ENCODE measurements at places on chromosomes 12 and 14. TPM values are rescaled to one million over a fixed set of nuclear protein-coding genes. Genes with fewer than 3 reads are reported as not detected.

ANO2 gene
- 2.0 TPM for total RNA-seq

MEG3 gene
- 91.7 TPM for total RNA-seq

ANKS1B gene
- 242 TPM for total RNA-seq

C12orf50 gene
- not detected for total RNA-seq

ACSM4 gene
- total RNA-seq: not detected

DPPA3 gene
- total RNA-seq: not detected

CCDC91 gene
- 39.6 TPM for total RNA-seq

KRT3 gene
- total RNA-seq: not detected

TCL1B gene
- not detected for total RNA-seq

PPP2R5C gene
- 101 TPM for total RNA-seq

DIP2B gene
- 46.0 TPM for total RNA-seq

NGDN gene
- 34.2 TPM for total RNA-seq

TAS2R31 gene
- 11.1 TPM for total RNA-seq

RPL10L gene
- total RNA-seq: 0.25 TPM

LRRC10 gene
- total RNA-seq: not detected

CPNE6 gene
- 46.2 TPM for total RNA-seq

CFAP251 gene
- 3.0 TPM for total RNA-seq

TMEM63C gene
- total RNA-seq: 11.1 TPM

SLC24A4 gene
- total RNA-seq: 0.25 TPM

KRT6C gene
- total RNA-seq: not detected

GDF3 gene
- total RNA-seq: not detected

ANKRD52 gene
- total RNA-seq: 11.3 TPM

WDR20 gene
- 30.5 TPM for total RNA-seq

RPS29 gene
- 2,439 TPM for total RNA-seq

CYP27B1 gene
- total RNA-seq: 0.25 TPM

RAD51AP1 gene
- total RNA-seq: 3.2 TPM

BCDIN3D gene
- 4.7 TPM for total RNA-seq

KLRB1 gene
- not detected for total RNA-seq

HRK gene
- total RNA-seq: 0.25 TPM

CRIP2 gene
- total RNA-seq: 94.9 TPM

C12orf54 gene
- not detected for total RNA-seq

KRT83 gene
- not detected for total RNA-seq

ERBB3 gene
- total RNA-seq: 6.4 TPM

TRIM9 gene
- 44.5 TPM for total RNA-seq

ASIC1 gene
- total RNA-seq: 24.6 TPM

TBK1 gene
- total RNA-seq: 24.8 TPM

HELB gene
- total RNA-seq: 3.9 TPM

OTUB2 gene
- 5.2 TPM for total RNA-seq

HNRNPC gene
- 387 TPM for total RNA-seq

PDZRN4 gene
- 41.1 TPM for total RNA-seq

RNASE3 gene
- total RNA-seq: not detected

SINHCAF gene
- 11.8 TPM for total RNA-seq

RBP5 gene
- 0.25 TPM for total RNA-seq

SLC17A8 gene
- total RNA-seq: 2.0 TPM

SERPINA9 gene
- not detected for total RNA-seq

KRT74 gene
- total RNA-seq: not detected

KIF21A gene
- total RNA-seq: 154 TPM

SHMT2 gene
- 20.2 TPM for total RNA-seq

ESRRB gene
- total RNA-seq: not detected

ADGRD1 gene
- 2.7 TPM for total RNA-seq

ATP2A2 gene
- 169 TPM for total RNA-seq

TBX3 gene
- total RNA-seq: 1.5 TPM

PAPLN gene
- 1.7 TPM for total RNA-seq

MIP gene
- not detected for total RNA-seq
